ENCODE measurements at places on chromosomes 2 and 18. TPM values are rescaled to one million over a fixed set of nuclear protein-coding genes. Genes with fewer than 3 reads are reported as not detected.
A peak's percentile ranks its signal among the peaks of the same experiment; 100 is the strongest.

GRCh38 chr2:106030287-106031268, 163.5 kb downstream of the UXS1 start:
- H3K36me3 ChIP-seq, result no peaks in the 10 kb centered on the region
- no peaks in the 10 kb centered on the region for H3K27me3 ChIP-seq
- H3K4me3 ChIP-seq, result peak overlapping the region; percentile 29
- peak overlapping the region; percentile 81 for H3K27ac ChIP-seq

DNA sequence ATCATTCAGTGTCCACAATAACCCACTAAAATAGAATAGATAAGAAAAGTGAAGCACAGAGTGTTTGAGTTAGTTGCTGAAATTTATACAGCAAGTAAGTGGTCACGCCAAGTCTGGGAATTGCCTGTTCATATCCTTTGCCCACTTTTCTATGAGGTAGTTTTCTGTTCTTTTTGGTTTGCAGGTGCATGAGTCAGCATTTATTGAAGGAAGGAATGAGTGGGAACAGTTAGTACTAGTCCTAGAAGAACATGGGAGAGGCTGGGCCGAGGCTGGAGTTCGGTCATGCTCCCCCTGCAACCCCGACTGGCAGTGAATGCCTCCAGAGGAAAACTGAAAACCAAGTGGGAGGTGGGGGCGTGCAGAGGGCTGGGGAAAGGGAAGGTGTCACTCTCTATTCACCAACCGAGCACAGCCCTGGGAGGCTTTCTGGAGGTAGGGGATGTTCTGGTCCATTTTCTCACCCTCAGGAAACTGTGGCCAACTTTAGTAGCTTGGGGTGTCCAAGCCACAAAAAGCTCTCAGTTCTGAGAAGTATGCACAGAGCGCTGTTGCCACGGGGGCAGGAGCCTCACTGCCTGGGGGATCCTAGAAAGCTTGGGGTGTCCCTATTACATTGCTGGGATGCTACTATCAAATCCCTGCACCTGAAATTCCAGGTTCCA, 41.4 kb downstream of the FOSL2 start:
- H3K4me3 ChIP-seq, result no peak overlapping the region
- no peaks in the 10 kb centered on the region for H3K27me3 ChIP-seq
- no peaks in the 10 kb centered on the region for H3K36me3 ChIP-seq
- H3K27ac ChIP-seq, result no peak overlapping the region
- no peak for DNase-seq
- H3K4me1 ChIP-seq, result no peaks in the 10 kb centered on the region

GRCh38 chr2:96025194-96025492, 9.6 kb downstream of the GPAT2 start:
- no peaks in the 10 kb centered on the region for H3K4me1 ChIP-seq
- H3K36me3 ChIP-seq, result peaks cover 10% of the 10 kb centered on the region
- DNase-seq, result no peak
- H3K27ac ChIP-seq, result no peak overlapping the region

The PPP1R1C gene
- total RNA-seq, result not detected

DNA sequence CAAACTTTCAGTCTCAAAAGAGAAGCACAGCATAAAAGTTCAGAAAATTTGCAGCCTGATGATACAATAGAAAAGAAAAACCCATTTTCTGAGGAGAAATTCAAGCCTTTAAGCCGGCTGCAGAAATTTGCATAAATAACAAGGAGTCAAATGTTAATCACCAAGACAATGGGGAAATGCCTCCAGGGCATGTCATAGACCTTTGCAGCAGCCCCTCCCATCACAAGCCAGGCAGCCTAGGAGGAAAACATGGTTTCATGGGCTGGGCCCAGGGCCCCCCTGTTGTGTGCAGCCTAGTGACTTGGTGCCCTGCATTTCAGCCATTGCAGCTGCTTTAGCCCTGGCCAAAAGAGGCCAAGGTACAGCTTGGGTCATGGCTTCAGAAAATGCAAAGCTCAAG, 54.1 kb upstream of the CAVIN2 start:
- no peaks in the 10 kb centered on the region for H3K36me3 ChIP-seq
- H3K27me3 ChIP-seq, result no peaks in the 10 kb centered on the region
- no peak for DNase-seq
- no peaks in the 10 kb centered on the region for H3K4me1 ChIP-seq
- H3K4me3 ChIP-seq, result no peak overlapping the region

DNA sequence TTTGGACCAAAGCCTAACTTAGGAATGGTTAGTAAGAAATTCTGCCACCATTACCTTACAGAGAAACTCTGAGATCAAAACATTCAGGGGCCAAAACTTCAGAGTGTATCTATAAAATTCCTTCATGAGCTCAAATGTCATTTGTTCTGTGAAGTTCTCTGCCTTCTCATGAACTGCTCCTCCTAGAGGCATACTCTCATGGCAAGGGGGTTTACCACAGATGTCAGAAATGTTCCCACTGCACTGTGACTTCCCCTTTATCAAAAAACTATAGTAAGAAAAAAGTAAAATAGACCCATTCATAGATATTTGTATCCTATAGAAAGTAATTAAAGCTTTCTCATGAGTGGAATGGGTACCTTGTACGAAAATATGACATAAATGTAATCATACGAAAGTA, 68.5 kb downstream of the USP40 start:
- no peak overlapping the region for H3K4me3 ChIP-seq
- H3K36me3 ChIP-seq, result peaks cover 84% of the 10 kb centered on the region
- H3K27me3 ChIP-seq, result no peaks in the 10 kb centered on the region

DNA sequence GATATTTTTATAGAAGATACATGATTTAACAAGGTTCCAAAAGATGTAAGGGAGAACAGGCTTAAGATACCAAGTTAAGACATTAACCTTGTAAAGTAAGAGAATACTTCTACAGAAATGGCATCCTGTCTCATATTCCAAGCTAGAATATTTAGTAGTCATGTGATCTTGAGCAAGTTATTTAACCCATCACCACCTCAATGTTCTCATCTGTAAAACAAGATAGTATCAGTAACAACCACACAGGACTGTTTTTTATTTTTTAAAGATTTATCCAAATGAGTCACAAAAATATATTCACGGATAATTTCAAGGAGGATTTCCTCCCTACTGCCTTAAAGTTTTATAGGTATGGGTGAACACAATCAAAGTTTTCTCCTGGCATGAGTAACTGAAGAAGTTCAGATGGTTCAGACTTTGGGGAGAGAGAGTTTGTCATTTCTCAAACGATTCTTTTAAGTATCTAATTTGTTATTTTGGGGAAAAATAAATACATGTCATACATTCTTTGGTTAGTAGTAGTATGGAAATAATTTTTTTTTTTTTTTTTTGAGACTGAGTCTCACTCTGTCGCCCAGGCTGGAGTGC, 25.9 kb downstream of the ROCK1 start:
- no peaks in the 10 kb centered on the region for H3K36me3 ChIP-seq
- no peak overlapping the region for H3K4me3 ChIP-seq
- H3K27me3 ChIP-seq, result no peaks in the 10 kb centered on the region
- H3K4me1 ChIP-seq, result no peaks in the 10 kb centered on the region
- no peak for DNase-seq

The LIPG gene
- total RNA-seq, result 11.9 TPM

GRCh38 chr18:3179430-3180089, 40.2 kb downstream of the MYOM1 start:
- H3K27ac ChIP-seq, result peak overlapping the region; percentile 53
- H3K4me3 ChIP-seq, result no peak overlapping the region
- no peak for DNase-seq
- no peaks in the 10 kb centered on the region for H3K27me3 ChIP-seq
- no peaks in the 10 kb centered on the region for H3K36me3 ChIP-seq

- H3K4me3 ChIP-seq, result no peak overlapping the region
- H3K27ac ChIP-seq, result no peak overlapping the region
- peaks cover under 1% of the 10 kb centered on the region for H3K4me1 ChIP-seq
- no peaks in the 10 kb centered on the region for H3K27me3 ChIP-seq
- DNase-seq, result no peak
These were observed 58.6 kb upstream of the CAB39 start for GRCh38 chr2:230654057-230654456.

The TDRD15 gene
- not detected for total RNA-seq

The C2orf92 gene
- 2.2 TPM for total RNA-seq

- no peaks in the 10 kb centered on the region for H3K27me3 ChIP-seq
- no peak overlapping the region for H3K27ac ChIP-seq
- H3K4me3 ChIP-seq, result no peak overlapping the region
- peaks cover 13% of the 10 kb centered on the region for H3K4me1 ChIP-seq
- no peaks in the 10 kb centered on the region for H3K36me3 ChIP-seq
These were observed 2.1 kb upstream of the CLIP4 start for GRCh38 chr2:29113027-29113686.

The HOXD4 gene
- 2.9 TPM for total RNA-seq

DNA sequence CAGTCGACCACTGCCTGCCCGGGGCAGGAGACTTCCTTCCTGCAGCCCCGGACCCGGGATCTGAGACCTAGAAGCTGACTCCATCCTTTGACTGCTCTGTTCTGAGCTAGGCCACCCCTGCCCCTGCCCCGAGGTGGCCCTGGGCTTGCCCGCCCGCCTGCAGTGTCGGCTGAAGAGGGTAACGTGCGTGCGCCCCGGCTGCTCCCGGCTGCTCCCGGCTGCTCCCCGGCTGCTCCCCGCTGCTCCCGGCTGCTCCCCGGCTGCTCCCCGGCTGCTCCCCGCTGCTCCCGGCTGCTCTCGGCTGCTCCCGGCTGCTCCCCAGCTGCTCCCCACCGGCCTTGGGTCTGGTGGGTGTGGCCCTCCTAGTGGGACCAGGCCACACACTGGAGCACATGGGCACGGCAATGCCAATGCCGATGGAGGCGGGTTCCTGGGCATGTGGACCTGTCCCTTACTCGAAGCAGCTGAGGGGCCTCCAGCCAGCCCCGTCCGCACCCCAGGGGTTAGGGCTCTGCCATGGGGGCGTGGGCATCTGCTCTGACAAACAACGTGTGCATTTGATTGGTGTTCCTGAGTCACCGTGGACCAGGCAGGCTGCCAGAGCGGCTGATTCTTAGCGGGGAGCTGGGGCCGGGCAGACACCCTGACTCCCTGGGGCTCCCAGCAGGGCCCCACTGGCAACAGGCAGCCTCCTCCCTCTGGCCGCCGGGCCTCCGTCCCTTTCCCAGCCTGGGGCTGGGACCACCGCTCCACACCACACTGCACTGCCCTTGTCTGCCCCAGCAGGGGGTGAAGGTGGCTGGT, 2.0 kb upstream of the GAL3ST2 start:
- H3K4me3 ChIP-seq, result no peak overlapping the region
- no peak for DNase-seq
- peaks cover 9% of the 10 kb centered on the region for H3K27me3 ChIP-seq
- no peak overlapping the region for H3K27ac ChIP-seq

DNA sequence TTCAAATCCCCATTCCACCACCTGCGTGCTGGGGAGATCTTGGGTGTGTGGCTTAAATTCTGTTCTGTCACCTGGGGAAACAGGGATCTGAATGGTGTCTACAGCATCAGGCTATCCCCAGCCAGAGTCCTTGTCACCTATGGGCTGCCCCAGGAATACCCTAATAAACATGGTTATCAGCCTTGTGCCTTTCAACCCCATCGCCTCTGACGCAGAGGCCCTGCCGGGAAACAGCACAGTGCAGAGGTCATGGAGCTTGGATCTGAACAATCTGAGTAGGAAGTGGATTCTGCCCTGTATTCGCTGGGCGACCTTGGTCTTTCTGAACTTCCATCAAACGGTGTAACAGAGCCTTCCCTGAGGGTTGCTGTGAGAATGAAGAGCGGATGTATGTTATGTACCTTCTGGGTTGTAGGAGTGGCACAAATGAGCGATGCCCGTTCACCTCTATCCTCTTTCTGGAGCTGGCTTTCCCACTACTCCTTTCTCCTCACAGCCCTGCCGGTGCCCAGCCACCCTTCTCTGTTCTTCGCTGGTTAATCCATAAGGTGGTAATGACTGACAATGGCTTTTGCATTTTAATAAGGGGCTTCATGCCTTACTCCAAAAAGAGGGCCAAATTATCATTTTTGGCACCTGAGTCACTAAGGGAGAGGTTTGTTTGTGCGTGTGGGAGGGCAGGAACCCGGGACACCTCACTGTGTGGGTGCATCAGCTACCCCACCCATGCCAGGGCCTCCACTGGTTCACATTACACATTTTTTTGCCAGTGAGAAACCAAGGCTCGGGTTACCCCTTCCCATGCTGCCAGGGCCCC, 256.5 kb downstream of the MYCN start:
- H3K36me3 ChIP-seq, result no peaks in the 10 kb centered on the region
- H3K27ac ChIP-seq, result no peak overlapping the region
- H3K4me3 ChIP-seq, result no peak overlapping the region
- no peaks in the 10 kb centered on the region for H3K27me3 ChIP-seq

The ALPP gene
- total RNA-seq, result 0.06 TPM

GRCh38 chr2:18413676-18414396, 146.6 kb downstream of the RDH14 start:
- no peaks in the 10 kb centered on the region for H3K27me3 ChIP-seq
- H3K27ac ChIP-seq, result peak overlapping the region; percentile 46
- peaks cover 15% of the 10 kb centered on the region for H3K4me1 ChIP-seq
- DNase-seq, result no peak
- no peaks in the 10 kb centered on the region for H3K36me3 ChIP-seq

The OBSL1 gene
- total RNA-seq, result 51.9 TPM

DNA sequence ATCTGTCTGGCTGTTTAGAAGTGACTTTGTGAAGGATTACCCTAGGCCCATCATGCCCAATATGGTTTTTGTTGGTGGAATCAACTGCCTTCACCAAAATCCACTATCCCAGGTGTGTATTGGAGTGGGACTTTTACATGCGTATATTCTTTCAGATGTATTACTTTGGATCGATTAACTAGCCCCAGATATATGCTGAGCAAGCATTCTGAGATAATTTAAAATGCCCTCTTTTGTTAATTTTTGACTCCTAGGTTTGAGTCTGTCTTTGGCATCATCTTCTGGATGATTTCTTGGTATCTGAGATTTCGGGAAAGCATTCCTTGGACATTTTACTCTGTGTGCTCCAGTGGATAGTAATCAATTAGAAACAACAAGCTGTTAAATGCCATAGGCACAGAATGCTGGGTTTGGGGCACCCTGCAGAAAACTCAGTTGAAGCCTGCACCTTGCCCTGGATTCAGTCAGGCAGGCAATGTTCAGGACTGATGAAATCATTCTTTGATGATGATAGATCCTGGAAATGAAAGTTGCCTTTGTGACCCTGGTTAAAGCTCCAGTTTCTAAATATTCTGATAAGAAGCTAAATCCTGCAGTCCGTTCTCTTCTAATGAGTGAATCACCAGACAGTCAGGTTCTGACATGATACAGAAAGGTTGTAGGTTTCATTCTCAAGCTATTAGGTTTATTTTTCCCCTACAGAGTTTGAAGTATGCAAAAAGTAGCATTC, 1.1 kb downstream of the UGT1A1 start:
- DNase-seq, result no peak
- H3K27ac ChIP-seq, result no peak overlapping the region
- H3K4me3 ChIP-seq, result no peak overlapping the region
- H3K36me3 ChIP-seq, result no peaks in the 10 kb centered on the region
- no peaks in the 10 kb centered on the region for H3K4me1 ChIP-seq

The SRBD1 gene
- 14.1 TPM for total RNA-seq

The PAIP2B gene
- 11.9 TPM for total RNA-seq

The UPP2 gene
- not detected for total RNA-seq
